ENCODE measurements at places on chromosomes 6 and 20. TPM values are rescaled to one million over a fixed set of nuclear protein-coding genes. Genes with fewer than 3 reads are reported as not detected.
A peak's percentile ranks its signal among the peaks of the same experiment; 100 is the strongest.

The BPI gene
- not detected for total RNA-seq

The SEMG1 gene
- total RNA-seq: not detected

The SIRPB1 gene
- total RNA-seq: 1.5 TPM

The CCN5 gene
- total RNA-seq: not detected

The HLA-DOB gene
- 15.6 TPM for total RNA-seq

The TRAPPC3L gene
- total RNA-seq: not detected

DNA sequence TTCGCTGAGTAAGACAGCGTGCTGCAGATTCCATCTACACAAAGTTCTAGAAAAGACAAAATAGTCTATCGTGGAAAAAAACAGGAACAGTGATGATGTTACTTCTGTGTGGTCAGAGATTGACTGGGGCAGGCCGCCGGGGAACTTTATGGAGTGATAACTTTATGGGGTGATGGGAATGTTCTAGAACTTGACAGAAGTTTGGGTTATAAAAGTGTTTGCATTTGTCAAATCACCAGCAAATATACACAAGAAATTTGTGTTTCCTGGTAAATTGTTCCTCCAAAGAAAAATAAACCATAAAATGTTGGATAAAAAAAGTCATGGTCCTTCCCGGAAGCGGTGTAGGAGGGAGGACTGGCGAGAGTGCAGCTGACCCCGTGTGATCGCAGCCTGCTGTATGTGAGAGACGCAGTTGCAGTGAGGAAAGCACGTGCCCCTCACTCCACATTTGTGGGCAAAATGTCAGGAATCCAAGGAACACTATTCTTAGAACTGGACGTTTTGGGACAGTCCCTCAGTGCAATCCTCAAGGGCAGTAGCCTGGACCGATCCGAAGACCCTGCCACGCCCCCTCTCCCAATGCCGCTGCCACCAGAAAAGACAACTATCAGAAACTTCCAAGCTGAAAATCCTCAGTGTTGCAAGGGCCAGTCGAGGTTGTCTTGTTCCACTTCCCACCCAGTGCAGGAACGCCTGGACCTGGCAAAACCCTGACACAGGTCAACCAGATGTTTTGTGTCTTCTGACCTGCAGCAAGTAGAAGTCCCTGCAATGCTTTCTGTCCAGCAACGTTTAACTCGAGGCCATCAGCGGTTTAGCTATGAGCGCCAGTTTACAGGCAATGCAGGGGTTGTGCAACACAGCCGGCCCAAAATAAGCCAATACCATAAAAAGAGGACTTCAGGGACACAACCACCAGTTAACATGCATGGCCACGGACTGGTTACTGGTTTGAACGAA, 80.5 kb upstream of the QKI start:
- no peak overlapping the region for H3K27ac ChIP-seq
- no peaks in the 10 kb centered on the region for H3K4me1 ChIP-seq
- DNase-seq: no peak
- no peaks in the 10 kb centered on the region for H3K36me3 ChIP-seq
- peaks cover 4% of the 10 kb centered on the region for H3K27me3 ChIP-seq

DNA sequence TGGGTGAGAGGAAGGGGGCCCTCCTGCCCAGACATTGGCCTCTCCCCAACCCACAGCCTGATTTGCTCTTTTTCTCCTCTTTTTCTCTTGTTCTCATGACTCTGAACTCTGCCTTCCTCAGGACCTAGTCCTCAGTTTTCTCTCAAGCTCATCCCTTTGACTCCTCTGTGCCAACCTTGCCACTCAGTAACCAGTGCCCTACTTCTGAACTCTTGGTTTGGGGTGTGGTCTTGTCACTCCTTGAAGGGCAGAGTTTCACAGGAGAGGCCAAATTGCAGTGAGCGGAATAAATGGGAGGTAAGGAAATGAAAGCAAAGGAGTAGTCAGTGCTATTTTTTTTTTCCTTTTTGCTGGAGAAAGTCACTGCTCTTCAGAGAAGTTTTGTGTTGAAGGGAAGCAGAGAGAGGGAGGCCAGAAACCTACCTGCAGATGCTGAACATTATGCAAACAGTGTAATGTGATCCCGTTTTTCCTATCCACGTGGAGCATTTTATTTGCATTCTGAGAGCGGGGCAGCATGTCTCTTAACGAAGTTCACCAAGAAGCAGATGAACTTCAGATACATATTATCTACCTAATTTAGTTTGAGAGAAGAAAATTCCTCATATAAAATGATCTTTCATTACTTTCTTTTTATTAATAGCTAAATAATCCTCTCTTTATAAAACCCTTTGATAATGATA, 26.9 kb downstream of the CFAP61 start:
- DNase-seq: no peak
- H3K27me3 ChIP-seq: peaks cover 24% of the 10 kb centered on the region
- no peaks in the 10 kb centered on the region for H3K36me3 ChIP-seq
- H3K27ac ChIP-seq: no peak overlapping the region

DNA sequence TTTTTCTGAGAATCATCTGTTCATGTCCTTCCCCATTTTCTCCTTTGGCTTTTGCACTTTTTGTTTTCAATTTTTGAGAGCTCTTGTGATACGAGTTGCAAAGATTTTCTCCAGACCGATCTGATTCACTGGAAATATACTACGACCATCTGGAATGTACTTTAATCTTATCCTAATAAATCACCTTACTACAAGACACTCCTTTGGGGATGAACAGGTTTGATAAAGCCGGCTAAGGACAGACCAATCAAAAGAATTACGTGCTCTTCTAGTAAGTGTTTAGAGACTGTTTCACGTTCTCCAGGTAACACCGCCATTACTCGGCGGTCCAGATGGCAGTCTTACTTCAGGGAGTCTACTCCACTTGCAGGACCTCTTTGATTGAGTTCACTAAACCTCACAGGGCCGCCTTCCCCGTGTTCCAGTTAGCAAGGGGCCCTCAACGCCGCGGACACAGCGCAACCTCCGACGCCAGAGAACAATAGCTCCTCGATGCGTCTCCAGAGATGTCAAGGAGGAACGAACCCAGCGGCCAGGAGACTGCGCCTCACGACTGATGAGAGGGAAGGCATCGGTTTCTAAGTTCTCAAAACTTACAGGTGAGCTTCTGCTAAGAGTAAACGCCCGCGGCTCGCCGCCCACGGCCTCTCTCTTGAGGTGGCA, 920 bp upstream of the WTAP start:
- H3K4me1 ChIP-seq: peaks cover 44% of the 10 kb centered on the region
- DNase-seq: no peak
- H3K36me3 ChIP-seq: peaks cover 51% of the 10 kb centered on the region
- H3K4me3 ChIP-seq: peak overlapping the region; percentile 93

DNA sequence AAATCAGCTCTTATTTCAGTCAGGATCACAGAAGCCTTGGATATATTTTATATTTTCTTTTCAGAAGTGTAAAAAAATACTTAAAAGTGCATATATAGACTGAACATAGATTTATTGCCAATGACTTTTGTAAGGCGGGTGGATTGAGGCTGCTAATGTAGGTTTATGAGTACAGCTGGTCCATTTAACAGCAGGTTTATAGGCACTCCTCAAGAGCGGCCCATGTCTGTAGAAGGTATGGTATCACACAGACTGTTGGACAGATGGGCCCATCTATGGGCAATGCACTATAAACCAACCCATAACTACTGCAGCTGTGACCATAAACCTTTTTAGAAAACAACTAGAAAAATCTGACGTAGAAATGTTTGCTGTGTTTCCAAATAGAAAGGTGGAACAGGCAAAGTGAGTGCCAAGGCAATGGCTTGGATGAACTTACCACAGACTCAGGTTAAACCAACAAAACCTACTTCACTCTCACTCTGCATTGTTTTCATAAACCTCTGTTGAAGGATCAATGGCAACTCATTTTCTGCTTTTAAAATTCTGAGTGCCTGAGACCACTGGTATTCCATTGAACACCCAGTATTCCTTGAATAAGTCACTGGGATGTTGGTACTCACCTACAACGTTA, 170.6 kb upstream of the EYA4 start:
- no peaks in the 10 kb centered on the region for H3K4me1 ChIP-seq
- no peak overlapping the region for H3K4me3 ChIP-seq
- H3K27ac ChIP-seq: no peak overlapping the region
- H3K36me3 ChIP-seq: no peaks in the 10 kb centered on the region
- no peaks in the 10 kb centered on the region for H3K27me3 ChIP-seq

DNA sequence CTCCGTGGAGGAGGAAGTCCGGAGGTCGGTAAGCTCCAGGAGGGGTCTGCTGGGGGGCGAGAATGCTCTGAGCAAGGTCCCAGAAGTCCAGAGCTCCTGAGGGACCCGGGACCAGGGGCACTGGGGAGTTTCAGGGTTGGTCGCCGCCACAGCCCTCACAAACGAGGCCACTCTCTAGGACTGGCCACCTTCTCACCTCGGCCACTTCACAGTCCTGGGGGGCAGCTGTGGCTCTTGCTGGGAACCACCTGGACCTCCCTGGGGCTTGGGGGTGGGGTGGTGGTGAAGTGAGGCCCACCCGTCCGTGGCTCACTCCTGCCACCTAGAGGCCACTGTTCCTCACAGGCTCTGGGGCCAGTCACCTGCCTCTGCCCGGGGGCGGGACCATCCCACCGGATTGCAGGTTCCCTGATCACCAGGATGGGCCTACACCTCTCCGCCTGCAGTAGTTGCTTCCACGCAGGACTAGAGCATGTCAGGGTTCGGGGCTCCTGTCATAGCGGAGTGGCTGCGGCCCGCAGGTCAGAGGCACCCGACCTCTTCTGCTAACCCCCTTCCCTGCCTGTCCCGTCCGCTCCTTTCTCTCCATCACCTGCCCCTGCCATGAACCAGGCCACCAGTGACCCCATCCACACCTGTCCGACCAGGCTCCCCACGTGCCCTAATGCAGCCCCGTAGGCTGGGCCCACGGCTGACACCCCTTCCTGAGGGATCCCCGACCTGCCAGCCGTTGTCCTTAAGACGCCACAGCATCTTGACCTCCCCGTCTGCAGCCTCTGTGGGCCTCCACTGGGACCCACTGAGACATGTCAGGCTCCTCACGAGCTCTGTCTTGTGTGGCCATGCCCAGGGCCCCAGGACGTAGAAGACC, 5.1 kb upstream of the TCEA2 start:
- H3K4me3 ChIP-seq: peak overlapping the region; percentile 75
- H3K36me3 ChIP-seq: no peaks in the 10 kb centered on the region
- peaks cover 4% of the 10 kb centered on the region for H3K27me3 ChIP-seq

- peak overlapping the region; percentile 94 for H3K4me3 ChIP-seq
- peaks cover 32% of the 10 kb centered on the region for H3K36me3 ChIP-seq
- no peaks in the 10 kb centered on the region for H3K27me3 ChIP-seq
- H3K4me1 ChIP-seq: peaks cover 46% of the 10 kb centered on the region
- DNase-seq: no peak
These were observed 2.0 kb downstream of the STK35 start for GRCh38 chr20:2103461-2104153.

- no peak overlapping the region for H3K27ac ChIP-seq
- H3K36me3 ChIP-seq: peaks cover 4% of the 10 kb centered on the region
- H3K4me1 ChIP-seq: no peaks in the 10 kb centered on the region
- no peak for DNase-seq
- no peaks in the 10 kb centered on the region for H3K27me3 ChIP-seq
These were observed 49.0 kb downstream of the STK35 start for GRCh38 chr20:2150660-2151059.

GRCh38 chr6:76779068-76779467, 684.2 kb downstream of the HTR1B start:
- DNase-seq: no peak
- H3K27me3 ChIP-seq: no peaks in the 10 kb centered on the region

GRCh38 chr6:149266659-149267058, 50.9 kb upstream of the TAB2 start:
- no peaks in the 10 kb centered on the region for H3K27me3 ChIP-seq
- H3K27ac ChIP-seq: no peak overlapping the region
- DNase-seq: no peak
- H3K4me1 ChIP-seq: peaks cover 47% of the 10 kb centered on the region
- H3K4me3 ChIP-seq: no peak overlapping the region

DNA sequence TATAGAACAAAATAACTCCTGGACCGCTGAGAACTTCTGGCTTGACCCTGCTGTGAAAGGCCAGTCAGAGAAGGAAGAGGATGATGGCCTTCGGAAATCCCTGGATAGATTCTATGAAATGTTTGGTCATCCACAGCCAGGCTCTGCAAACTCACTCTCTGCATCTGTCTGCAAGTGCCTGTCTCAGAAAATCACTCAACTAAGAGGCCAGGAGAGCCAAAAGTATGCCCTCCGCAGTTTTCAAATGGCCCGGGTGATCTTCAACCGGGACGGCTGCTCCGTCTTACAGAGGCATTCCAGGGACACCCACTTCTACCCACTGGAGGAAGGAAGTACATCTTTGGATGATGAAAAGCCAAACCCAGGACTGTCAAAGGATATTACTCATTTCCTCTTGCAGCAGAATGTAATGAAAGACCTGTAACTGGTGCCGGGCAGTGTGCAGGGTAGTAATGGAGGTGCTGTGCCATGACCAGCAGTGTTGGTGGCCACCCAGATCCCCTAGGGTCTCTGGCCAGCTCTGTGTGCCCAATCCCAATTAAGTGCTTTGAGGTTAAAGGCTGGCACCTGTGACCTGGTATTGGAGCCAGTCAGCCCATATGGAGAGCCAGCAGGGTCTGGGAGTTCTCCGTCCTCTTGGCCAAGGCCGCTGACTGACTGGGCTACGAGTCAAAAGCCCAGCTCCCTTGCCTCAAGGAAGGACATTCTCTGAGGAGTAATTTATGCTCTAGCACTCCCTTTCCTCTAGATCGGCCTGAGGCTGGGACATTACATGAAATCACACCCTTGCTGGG, 87.1 kb downstream of the TRMT6 start:
- H3K4me3 ChIP-seq: no peak overlapping the region
- no peaks in the 10 kb centered on the region for H3K27me3 ChIP-seq
- no peak overlapping the region for H3K27ac ChIP-seq
- peaks cover 15% of the 10 kb centered on the region for H3K4me1 ChIP-seq
- no peak for DNase-seq

GRCh38 chr20:35009665-35010328, 54.1 kb downstream of the MYH7B start:
- H3K36me3 ChIP-seq: peaks cover 43% of the 10 kb centered on the region
- H3K27me3 ChIP-seq: no peaks in the 10 kb centered on the region
- DNase-seq: no peak
- H3K4me3 ChIP-seq: no peak overlapping the region
- H3K4me1 ChIP-seq: peaks cover 5% of the 10 kb centered on the region
- H3K27ac ChIP-seq: peak overlapping the region; percentile 31

DNA sequence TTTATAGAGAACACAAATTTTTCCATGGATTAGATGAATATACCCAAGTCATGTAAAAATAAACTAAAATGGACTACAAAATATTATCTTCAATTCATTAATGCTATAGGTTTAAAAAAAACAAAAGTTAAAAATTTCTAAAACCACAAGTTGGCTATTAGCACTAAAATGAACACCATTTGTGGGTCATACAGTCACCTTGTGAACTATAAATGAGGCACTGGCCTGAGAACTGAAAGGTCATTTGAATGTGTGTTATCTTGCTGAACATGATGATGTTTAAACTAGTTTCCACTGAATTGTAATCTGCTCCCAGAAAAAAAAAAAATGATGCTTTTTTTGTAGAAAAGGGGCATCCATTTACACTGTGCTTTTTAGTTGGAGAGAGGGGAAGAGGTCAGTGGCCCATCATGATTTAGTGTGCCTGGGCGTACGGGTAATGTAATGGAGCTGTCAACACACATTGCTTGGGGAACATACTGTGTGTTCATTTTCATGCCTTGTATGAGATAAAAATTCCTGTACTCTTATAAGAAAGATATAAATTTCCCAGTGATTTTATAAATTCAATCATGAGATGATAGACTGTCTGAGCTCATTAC, 96.6 kb upstream of the FKBP1C start:
- H3K4me1 ChIP-seq: no peaks in the 10 kb centered on the region
- H3K4me3 ChIP-seq: no peak overlapping the region
- H3K36me3 ChIP-seq: no peaks in the 10 kb centered on the region

Measured in activated CD8-positive, alpha-beta T cell treated with anti-CD3 and anti-CD28 coated beads, Interleukin-2, amount 10 ng/mL, durations not matched to agents 7 days and 5 days (primary cell).